T-helper 2 cell (primary cell): ENCODE measurements at places on chromosomes 1 and 21.

DNA sequence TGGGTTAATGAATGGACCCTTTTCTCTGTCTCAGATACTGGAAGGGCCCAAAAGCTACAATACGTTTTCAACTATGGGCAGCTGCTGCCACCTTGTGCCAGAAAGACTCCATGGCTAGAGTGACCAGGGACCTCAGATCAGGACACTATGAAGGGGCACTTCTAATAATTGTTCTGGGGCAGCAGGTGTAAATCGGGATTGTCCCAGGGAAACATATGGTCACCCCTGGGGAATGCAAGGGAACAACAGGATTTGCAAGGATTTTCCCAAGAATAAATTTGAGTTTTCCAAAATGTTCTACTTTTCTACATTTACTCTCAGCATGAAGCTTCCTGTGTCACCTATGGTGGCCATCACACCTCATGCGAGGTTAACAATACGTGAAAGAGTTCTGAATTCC, 12.0 kb upstream of the FCAMR start:
- DNase-seq, result no peak

- DNase-seq, result no peak
Observed at GRCh38 chr1:93661829-93662474, 19.7 kb downstream of the BCAR3 start.

GRCh38 chr1:55483523-55483922, 268.4 kb upstream of the USP24 start:
- DNase-seq, result no peak

DNA sequence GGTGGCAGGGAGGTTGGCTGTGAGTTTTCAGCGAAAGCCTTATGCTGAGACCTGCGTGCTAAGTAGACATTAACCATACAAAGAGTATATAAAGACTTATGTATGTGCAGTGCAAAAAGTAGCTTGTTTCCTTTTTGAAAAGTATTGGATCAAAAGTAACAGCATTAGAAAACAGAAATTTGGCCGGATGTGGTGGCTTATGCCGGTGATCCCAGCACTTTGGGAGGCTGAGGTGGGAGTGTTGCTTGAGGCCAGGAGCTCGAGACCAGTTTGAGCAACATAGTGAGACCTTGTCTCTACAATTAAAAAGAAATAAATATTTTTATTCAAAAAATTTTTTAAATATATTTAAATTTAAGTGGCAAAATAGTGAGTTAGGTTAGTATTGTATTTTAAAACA, 2.2 kb downstream of the RPAP2 start:
- no peak for DNase-seq
